IPS DF 19.7 (cell line): ENCODE measurements at places on chromosomes 1 and 21.

DNA sequence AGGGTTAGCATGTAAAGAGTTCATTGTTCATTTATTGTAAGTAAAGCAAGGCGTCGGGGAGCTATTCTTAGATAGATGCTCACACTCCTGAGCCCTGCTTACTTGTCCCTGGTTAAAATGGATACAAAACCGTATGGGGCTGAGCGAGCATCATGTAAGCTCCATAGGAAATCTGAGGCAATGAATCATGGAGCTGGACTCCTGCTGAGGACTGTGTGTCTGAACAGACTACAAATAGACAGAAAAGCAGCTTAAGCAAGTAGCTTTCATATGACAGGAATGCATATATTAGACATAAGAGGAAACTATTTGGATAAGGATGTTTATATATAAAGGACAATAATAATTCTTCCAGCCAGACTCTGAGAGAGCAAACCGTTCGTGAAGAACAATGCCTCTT lies 604.9 kb upstream of the PTBP2 start:
- DNase-seq: no peak

GRCh38 chr21:45421846-45422775 lies 17.1 kb downstream of the COL18A1 start:
- DNase-seq: no peak

GRCh38 chr1:11858968-11859871 lies 475 bp upstream of the NPPB start:
- no peak for DNase-seq

GRCh38 chr1:109438798-109439297 lies 12.6 kb upstream of the PSMA5 start:
- no peak for DNase-seq

DNA sequence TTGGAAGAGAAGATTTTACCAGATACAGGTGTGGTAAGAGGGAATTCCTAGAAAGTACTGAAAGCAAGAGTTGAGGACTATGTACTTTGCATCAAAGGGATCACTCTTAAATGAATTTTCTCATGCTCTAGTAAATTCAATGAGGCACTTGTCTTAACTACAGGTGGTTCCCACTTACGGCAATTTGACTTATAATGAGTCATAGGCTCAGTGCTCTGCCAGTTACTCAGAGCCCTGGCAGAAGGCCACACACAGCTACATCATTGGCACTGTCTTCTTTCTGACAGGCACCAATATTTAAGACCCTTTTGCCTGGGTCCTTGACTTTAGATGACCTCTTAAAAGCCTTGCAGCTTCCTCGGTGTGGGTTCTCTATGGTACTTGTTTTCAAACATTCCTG lies 15.9 kb upstream of the ADAMTS5 start:
- DNase-seq: no peak

- no peak for DNase-seq
Measured at GRCh38 chr1:85583611-85584263, 3.2 kb downstream of the CCN1 start.

DNA sequence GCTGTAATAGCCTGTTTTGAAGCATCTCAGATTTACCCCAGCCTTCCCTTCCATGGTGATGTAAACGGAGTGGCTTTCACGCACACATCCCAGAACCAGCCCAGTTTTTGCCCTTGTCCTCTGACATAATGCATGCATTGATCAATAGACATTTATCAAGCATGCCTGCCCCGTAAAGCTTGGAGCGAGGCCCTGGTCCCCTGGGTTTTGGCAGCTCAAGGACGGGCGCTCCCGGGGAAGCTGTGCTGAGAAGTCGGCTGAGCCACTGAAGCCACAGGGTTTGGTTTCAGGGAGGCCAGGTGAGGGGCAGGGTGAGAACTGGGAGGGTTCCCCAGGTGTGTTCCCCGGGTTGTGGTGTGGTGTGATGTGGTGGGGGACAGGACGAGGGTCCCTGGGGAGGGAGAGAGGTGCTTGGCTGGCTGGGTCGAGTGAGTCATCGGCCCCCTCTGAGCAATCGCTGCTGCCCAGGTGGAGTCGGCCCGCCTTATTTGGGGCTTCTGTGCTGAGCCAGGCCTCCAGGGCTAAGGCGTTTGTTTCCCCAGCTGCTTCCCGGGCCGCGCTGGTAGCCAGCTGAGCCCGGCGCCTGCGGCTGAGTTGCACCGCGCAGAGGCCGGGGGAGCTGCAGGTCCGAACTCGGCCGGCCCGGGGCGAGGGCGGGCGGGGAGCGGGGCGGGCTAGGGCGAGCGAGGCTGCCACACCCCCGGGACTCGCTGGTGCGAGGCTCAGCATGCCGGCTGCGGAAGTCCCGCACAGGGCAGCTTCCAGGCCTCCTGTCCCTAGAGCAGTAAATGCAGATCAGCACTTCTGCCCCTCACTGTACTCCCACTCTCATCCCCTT lies 23.6 kb downstream of the ATP2B4 start:
- DNase-seq: no peak
